ENCODE measurements at places on chromosomes 12 and 14.
A peak's percentile ranks its signal among the peaks of the same experiment; 100 is the strongest.

- no peak for DNase-seq
Measured at GRCh38 chr12:461425-461824, 1.7 kb downstream of the B4GALNT3 start.

- DNase-seq, result no peak
Measured at GRCh38 chr12:88865537-88865936, 285.3 kb upstream of the KITLG start.

DNA sequence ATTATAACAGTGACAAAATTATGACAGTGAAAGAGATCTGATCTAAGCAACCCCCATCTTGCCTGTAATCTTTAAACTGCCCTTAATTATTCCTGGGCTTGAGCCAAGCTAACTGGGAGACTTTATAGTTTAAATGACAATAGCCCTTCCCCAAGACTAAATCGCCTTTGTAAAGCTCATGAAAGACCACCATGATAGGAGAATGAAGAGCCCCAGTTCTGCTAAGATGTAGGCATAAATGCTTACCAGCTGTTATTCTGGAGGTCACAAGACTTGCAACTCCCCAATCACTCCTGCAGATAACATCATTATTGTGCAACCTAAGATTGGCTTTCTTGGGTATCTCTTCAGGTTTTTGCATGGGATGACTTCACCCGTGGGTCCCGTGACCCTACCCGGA, 599.7 kb downstream of the KCNH5 start:
- DNase-seq, result no peak

DNA sequence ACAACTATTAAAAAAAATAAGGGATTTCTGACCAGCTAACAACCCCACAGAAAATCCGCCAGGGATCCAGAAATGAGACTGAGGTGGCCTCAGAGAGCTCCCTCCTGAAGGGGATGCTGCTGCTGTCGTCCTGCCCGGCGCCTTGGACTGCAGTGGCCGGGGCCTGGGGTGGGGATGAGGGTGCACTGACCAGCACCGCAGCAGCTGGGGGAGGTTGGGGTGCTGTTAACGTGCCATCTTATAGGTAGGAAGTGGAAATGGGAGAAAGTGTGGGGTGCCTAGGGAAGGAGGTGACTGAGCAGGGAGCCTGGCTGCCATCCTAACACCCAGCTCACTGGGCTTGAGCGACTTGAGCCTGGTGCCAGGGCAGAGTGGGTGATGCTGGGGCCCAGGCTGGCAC, 32.0 kb downstream of the DDX11 start:
- no peak for DNase-seq

GRCh38 chr12:80472911-80473500, 29.0 kb downstream of the PTPRQ start:
- peak; percentile 82 for DNase-seq

DNA sequence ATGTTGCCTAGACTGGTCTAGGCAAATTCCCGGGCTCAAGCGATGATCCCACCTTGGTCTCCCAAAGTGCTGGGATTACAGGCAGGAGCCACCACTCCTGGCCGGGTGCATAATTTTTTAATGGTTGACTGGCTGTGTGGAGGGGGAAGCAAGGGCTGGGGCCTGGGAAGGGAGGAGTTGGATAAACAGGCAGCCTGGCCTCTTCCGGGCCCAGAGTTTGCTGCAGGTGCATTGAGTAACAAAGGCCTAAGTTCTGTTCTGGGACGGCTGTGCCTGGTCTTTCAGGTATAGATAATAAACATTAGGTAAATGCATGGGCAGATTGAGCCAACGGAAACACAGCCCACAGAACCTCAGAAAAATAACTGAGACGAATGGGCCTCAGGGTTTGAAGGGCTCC, 191.3 kb upstream of the TBX3 start:
- DNase-seq, result no peak

GRCh38 chr14:81676395-81676794, 142.7 kb upstream of the SEL1L start:
- DNase-seq, result no peak

GRCh38 chr12:47935184-47935583, 28.2 kb upstream of the TMEM106C start:
- DNase-seq, result no peak

GRCh38 chr12:52307836-52308805, 13.1 kb downstream of the KRT83 start:
- no peak for DNase-seq

DNA sequence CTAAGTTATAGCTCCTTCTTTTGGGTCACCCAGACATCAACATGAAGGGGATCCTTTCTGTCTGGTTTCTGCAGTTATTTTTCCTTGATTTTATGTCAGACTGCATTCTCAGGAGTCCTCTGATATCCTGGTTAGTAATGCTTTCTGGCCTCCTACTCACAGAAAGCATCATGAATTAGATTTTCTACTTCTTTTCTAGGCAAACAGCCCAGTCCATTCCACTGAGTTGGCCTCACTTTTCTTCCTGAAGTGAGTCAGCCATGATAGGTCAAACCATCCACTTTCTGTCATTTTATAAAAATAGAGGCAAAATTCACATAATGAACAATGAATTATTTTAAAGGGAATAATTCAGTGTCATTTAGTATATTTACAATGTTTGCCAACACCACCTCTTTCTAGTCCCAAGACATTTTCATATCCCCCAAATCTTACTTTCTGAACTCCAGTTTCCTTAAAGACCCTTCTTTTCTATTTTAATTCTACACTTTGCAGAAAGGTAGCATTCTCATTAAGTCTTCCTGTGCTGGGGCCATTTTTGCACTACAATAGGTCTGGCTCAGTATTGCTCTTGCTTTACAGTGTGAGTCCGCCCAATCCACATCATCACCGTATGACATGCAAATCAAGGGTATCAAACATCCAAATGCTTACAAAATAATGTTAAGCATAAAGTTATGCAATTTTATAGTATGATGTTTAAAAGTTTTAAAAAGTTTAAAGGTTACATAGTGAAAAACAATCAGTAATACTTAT, 95.1 kb downstream of the UNC79 start:
- no peak for DNase-seq

DNA sequence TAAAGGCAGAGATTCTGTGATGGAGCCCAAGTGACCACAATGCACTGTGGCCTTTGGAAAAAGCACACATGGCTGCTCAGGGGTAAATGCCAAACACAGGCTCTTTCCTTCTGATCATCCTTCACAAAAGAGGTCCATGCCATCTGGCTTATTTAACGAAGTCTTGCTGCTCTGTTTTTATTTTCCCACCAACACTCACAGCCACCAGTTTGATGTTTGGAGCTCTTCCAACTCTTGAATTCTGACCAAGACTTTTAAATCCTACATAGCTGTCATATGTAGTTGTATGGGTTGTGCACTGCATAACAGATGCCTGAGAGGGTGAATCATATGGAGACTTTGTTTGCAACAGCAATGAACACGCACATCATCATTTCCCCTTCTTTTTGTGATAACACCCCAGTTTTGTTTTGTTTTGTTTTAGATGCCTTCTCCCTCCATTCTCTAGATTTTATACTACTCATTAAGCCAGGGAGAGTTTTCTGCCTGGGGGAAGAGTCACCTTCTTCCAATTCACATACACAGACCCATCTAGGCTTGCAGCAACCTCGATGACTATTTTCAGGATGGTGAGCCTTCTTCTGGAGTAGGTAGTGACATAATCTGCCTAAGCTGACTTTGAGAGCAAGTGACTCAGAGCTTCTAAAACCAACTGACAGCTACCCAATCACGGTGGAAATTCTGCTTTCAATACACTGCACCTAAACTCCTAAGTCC, 145.2 kb upstream of the WSCD2 start:
- DNase-seq, result no peak

- no peak for DNase-seq
Measured at GRCh38 chr14:93954516-93954830, 21.9 kb downstream of the ASB2 start.

DNA sequence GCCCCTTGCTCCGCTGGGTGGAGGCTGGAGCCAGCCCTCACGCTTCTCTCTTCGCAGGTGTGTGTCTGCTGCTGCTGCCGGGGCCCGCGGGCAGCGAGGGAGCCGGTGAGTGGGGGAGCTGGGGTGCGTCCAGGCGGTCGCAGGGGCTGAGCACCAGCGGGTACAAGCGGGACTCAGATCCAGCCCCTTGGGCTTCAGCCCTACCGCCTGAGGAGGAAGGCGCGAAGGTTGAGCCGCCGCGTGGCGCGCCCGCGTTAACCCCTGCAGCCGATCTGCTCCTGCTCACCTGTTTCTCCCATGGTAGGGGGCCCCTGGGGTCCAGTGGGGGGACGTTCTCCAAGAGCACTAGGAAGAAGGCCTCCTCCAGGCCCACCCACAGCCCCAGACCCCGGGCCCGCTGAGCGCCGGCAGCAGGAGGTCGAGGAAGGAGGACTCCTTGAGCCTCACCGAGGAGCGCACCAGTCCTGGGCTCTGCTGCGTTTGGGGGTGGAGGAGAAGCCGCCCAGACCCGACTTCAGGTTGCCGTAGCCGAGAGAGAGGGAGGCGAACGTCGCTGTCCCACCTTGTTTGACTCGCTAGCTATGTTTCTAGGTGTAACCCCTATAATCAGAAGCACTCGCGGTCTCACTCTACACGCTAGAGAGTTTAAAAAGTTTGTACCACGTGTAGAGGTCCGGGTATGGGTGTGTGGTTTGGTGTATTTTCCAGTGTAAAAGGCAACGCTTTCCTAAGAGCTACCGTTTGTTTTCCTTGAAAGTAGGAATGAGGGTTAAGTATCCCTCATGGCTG, 834 bp downstream of the COCH start:
- no peak for DNase-seq

GRCh38 chr14:94295360-94296180, 2.5 kb upstream of the SERPINA10 start:
- no peak for DNase-seq

- DNase-seq, result no peak
Measured at GRCh38 chr14:58820032-58820431, 182.3 kb downstream of the DACT1 start.

GRCh38 chr14:87952307-87953094, 40.5 kb downstream of the GALC start:
- DNase-seq, result no peak

- DNase-seq, result no peak
Measured at GRCh38 chr14:56811593-56812363, 1.5 kb upstream of the OTX2 start.

- no peak for DNase-seq
Measured at GRCh38 chr14:33386781-33387180, 448.1 kb downstream of the NPAS3 start.

DNA sequence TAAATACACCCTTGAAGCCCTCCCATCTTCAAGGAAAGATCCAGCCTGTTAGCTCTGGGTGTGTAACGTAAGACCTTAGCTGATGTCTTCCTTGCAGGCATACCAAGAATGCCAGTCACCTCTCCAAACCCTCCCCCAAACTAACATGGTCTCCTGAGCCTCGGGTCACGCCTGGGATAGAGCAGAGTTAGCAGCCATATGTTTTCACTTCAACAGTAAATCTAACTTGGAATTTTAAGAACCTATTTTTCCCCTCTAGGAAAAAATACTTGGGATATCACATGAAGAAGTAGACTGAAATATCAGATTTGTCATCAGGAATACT, 27.9 kb downstream of the BCL2L14 start:
- DNase-seq, result no peak

GRCh38 chr12:30286345-30286926, 409.2 kb downstream of the IPO8 start:
- DNase-seq, result peak; percentile 19

GRCh38 chr14:60512126-60512525, 3.2 kb downstream of the SIX6 start:
- DNase-seq, result no peak

GRCh38 chr12:26712892-26713291, 120.1 kb downstream of the ITPR2 start:
- DNase-seq, result no peak

- no peak for DNase-seq
Measured at GRCh38 chr14:76742966-76743365, 18.3 kb upstream of the VASH1 start.

- DNase-seq, result no peak
Measured at GRCh38 chr14:65920996-65921395, 508.5 kb downstream of the FUT8 start.

GRCh38 chr12:11678781-11679180, 29.3 kb downstream of the ETV6 start:
- DNase-seq, result no peak

- DNase-seq, result no peak
Measured at GRCh38 chr14:100475268-100475667, 111.9 kb downstream of the BEGAIN start.

DNA sequence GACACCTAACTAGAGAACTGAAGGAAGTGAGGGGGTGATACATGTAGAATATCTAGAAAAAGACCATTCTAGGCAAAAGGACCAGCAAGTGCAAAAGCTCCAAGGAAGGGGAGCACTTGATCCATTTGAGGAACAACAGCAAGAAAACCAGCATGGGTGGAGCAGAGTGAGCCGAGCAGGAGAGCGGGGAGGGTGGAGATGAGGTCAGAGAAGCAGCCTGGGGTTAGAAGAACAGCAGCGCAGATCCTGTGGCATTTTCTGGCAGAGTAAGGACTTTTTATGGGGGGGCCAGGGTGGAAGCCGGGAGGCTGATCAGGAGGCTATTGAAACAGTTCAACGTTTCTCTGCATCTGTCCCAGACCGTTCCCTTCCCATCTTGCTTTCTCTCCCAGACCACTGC, 24.5 kb upstream of the TMCC3 start:
- no peak for DNase-seq

DNA sequence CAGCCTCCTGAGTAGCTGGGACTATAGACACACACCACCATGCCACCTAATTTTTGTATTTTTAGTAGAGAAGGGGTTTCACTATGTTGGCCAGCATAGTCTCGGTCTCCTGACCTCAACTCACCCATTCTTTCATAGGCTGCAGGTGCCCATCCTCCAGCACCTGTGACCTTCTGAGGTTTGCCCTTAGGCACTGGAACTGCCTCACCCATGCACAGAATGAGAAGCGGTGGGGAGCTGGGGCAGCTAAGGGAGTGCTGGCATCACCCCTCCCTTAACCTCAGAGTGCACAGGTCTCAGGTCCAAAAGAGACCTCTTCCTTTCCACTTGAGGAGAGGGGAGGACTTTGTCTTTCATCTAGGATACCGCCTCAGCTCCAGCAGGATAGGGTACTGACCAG, 177.4 kb upstream of the CCDC198 start:
- no peak for DNase-seq

- DNase-seq, result no peak
Measured at GRCh38 chr12:94057262-94058151, 90.9 kb upstream of the PLXNC1 start.

DNA sequence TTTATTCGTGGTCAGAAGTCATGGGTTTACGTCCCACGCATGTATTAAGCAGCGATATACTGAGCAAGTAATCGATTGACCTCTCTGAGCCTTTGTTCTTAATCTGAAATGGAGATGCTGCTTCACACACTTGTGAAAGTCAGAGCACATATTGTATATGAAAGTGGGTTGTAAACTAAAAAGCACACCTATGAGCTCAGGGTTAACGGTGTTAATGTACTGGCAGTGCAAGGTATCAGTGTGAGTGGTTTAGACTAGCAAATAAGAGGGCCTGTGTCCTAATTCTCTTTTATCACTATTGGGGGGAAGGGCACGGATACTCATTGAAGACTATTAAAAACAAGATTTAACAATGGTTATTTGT, 676 bp downstream of the MRPL42 start:
- DNase-seq, result no peak

GRCh38 chr12:65067383-65067782, 53.7 kb downstream of the WIF1 start:
- DNase-seq, result no peak

All from Caki2 (cell line).